Activated naive CD4-positive, alpha-beta T cell treated with anti-CD3 and anti-CD28 coated beads for 36 hours (primary cell): ENCODE measurements at places on chromosomes 7 and 10.

- DNase-seq, result no peak
Observed at GRCh38 chr7:27214239-27214950, 14.5 kb upstream of the HOXA13 start.

GRCh38 chr10:13741438-13741837, 154.7 kb downstream of the PRPF18 start:
- DNase-seq, result no peak

GRCh38 chr10:109633846-109634245, 289.5 kb downstream of the XPNPEP1 start:
- no peak for DNase-seq

DNA sequence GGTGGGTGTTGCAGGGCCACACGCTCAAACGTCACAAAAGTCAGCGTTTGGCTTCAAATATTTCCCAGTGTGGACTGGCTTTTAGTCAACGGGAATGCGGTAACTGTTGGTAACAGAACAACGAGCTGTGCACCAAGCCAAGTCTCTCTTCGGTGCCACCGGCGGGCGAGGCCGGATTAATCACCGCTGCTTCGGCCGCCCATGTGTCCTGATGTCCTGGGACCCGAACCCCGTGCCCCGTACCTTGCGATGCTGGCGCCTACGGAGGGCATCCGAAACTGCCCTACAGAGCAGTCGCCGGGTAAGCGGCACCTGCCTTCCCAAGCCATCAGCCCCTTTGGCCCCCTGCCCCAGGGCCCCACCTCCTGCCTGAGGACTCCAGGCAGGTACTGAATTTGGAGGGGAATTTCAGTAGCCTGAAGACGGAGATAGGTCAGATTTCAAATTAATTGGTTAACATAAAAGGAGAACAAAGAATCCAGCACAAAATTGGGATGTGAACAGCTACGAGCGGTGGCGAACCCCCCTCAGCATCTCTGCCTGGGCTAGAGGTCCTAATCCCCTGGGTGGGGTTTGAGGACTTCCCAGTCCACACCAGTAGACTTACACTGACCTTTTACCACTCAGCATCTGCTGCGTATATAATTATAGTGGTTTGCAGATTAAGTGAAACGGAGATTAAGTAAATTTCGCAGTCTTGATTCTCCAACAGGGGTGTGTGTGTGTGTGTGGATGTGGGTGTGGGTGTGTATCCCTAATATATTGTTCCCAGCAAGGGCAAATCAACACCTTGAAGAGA, at the start of gene LRRC72:
Gene LRRC72 (plus strand): TSS at position 84 of the 799 bp plus-strand sequence. CDS start 128 bp downstream, at position 212.
- no peak for DNase-seq

DNA sequence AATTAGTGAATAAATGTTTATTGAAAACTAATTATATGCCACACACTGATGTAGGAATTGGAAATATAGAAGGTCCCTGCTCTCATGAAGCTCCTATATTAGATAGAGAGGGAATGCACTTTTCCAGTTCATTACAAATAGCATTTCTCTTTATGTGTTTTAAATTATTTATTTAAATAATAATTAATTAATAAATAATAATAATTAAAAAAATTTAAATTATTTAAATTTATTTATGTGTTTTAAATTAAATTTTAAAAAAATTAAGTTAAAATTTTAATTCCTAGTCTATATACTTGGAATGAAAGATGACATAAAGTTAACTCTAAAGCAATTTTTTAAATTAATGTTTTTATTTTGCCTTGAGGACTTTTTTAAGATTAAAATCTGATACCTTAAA, 121.7 kb upstream of the ZNF804B start:
- no peak for DNase-seq

DNA sequence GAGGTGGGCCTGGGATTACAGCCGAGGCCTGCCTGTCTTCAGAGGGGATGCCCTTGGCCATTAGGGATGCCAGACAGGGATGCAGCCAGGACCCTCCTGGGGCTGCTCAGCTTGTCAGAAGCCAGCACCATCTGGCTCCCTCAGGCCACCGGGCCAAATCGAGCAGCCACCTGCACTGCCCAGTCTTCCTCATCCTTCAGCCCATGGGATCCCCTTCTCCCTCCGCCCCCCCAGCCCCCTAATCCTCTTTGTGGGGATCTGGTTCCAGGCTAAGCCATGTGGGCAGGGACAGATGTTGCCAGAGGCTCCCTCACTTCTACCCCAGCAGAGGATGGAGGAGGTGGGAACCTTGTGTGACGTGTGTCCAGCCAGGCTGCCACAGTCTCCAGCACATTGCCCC, 137.4 kb upstream of the PPIF start:
- DNase-seq, result no peak

- peak; percentile 44 for DNase-seq
Observed at GRCh38 chr10:77756319-77757232, 119.0 kb upstream of the KCNMA1 start.

DNA sequence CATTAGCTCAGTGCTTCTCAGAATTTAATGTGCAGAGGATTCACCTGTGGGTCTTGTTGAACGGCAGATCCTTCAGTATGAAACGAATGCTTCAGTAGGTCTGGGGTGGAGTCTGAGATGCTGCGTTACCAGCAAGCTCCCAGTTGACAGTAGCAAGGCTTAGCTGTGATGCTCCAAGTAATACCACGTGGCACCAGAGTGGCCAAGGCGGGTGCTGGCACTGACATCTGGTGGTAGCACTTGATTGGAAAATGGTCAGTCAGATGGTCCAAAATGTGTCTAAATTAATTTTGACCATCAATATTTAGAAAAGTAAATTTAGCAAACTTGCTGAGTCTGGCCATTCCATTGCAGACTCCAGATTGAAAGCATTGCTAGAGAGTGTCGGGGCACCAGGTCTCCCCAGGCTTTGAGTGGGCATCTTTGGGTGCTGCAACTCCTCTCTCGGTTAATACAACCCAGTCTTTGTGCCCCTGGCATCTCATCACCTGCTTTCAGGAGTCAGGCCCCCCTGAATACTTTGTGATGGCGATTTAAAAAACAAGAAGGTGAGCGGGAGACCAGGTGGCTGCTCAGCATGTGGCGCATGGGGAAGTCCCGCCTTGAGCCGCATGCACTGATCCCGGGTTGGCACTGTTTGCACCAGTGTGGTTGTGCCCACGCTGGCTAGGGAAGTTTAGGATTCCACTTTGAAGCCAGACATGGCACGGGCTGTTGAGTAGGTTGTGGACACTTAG, 130.1 kb downstream of the NT5C2 start:
- no peak for DNase-seq

DNA sequence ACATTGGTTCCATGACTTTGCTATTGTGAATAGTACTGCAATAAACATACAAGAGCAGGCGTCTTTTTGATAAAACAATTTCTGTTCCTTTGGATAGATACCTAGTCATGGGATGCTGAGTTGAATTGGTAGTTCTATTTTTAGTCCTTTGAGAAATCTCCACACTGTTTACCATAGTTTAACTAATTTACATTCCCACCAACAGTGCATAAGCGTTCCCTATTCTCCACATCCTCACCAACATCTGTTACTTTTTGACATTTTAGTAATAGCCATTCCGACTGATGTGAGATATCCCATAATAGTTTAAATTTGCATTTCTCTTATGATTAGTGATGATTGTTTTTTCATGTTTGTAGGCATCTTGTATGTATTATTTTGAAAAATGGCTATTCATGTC, 707.0 kb downstream of the SORCS1 start:
- no peak for DNase-seq

DNA sequence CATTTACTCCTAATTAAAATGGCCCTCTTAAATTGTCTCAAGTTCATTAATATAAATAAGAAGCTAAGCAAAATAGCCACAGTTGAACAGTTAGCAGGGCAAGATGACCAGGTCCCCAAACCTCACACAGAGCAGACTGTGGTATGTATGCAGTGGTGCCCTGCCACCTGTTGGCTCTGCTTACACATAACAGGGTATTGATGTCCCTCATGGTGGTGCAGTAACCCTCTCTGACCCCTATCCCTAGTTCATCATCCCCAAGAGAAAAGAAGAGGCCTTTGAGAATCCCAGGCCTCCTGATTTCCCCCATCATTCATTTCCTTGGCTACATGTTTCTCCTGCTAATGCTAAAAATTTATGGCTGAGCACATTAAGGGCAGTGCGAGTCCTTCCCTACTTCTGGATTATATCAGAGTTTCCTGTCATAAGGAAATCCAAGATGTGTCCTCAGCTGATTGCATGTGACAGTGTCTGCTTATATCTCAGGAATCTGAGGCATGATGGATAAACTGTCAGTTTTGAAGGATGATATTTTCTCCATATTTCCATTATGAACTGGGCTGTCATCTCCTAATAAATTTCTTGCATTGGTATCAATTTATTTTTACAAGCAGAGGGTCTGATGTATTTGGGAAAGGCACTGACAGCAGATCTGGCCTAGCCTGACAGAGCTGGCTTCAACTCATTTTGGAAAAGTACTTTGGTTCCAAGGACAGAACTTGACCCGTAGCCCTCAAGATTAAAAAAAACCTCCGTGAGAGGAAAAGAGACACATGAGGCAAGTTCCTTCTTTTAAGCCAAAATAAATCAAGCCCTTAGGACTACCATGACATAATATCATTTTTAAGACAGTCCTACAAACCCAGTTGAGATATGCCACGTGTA, 880.6 kb downstream of the LRMDA start:
- DNase-seq, result peak; percentile 28

DNA sequence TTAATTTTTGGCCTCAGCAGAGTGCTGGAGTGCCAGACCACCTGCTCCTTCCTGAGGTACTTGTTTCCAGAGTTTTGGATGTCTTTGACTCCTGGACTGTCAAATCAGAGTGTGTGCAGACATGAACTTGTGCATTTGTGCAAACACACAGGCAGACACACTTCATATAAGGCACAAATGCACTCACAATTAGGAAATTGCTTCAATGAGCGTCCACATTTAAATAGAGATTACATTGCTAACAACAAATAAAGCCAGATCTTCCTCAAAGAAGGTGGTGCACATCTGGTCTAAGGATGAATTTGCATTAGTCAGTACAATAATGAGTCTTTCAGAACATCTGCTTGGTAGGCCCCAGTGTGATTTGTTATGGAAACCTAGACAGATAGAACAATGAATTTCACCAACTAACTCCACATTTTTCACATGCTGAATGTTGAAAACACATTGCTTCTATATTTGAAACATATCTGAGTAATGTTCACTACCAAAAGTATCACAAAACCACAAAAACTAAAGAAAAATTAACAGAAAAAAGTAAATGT, 266.7 kb upstream of the INHBA start:
- DNase-seq, result no peak

- DNase-seq, result no peak
Observed at GRCh38 chr10:43691485-43691884, 42.8 kb upstream of the ZNF32 start.

DNA sequence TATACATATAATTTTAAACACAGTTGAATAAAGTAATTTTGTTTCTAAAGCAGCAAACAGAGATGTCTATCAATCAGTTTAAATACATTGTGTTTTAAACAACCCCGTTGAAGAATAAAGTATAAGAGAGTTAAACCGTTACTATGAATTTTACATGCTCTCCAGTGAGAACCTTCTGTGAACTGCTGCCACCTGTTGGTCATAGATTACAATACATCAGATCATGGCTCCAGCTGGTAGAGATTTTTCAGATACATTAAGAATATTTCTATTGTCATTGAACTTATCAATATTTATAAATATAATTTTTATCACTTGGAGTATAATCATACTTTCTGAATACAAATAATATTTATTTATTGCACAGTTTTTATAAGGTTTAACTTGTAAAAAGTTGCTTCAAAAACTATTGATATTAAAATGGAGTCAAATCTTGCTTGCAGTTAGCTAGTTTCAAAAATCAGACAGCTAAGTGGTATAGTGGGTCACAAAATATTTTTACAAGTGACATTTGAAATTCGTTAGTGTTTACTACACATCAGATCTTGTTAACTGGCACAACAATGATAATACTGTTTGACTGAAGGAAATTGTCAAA, 561.2 kb upstream of the PHF14 start:
- peak; percentile 29 for DNase-seq

DNA sequence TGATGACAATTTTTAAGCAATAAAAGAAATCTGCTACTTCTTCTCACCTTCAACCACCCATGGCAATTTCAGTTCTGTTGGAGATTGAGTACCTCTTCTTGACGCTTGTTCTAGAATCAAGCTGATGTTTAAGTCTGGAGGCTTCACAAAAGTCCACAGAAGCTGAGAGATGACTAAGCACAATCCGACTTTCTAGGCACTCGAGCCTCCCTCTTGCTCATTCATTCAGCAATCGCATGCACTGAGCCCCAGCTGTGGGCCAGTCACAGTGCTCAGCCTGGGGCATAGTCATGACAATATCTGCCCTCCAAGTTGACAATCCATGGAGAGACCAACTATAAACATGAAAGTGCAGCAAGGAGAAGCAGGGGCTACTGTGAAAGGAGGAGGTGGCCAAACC, 103.2 kb downstream of the IPMK start:
- no peak for DNase-seq

DNA sequence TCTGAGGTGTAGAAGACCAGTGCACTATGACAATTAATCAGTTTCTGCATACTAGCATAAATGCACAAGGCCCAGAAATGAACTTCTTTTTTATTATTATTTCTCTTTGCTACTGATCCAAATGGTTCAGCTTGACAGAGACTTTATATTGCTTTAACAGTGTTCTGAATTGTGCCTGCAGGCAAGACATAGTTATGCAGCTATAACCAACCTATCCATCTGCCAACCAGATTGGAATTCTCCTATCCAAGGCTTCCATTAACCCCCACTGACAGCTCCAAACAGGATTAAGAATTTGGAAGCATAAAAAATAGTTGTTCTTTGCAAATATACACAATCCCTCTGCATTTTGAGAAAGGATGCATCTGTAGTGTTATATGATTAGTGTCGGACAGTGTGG, 98.2 kb downstream of the BTRC start:
- no peak for DNase-seq

GRCh38 chr10:133458710-133459453, 5.1 kb downstream of the SCART1 start:
- DNase-seq, result no peak

DNA sequence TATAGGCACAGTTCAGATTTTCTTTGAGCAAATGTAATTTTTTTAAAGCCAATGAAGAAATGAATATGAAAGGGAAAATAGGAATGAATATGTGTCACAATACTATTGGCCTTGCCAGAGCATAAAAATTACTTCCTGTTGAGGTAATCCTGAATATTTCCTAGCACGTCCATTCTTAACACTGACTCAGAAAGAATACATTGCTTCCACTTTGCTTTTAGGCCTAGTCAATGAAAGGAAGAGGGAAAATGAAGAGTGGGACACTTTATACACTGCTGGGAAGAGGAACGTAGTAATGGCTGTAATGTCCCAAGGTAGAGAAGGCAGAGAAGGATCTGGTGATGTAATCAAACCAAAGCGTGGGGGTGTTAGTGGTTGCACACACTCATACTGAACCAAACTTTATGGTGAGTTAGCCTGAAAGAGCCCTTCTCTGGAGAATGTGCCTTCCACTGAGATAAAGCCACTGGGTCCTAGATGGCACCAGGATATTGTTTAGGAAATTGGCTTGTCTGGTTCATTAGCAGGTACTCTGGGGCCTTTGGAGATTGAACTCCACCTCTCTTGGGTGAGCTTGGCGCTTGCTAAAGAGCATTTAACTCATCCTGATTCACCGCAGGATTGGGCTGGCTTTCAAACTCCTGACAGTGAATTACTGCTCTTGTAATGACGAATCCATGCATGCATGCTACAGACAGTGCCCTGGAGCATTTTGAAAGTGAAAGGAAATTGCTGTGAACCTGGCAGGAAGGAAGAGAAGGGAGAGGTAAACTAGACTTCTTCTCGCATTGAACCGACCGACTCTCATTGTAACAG, 254.9 kb downstream of the KIAA1217 start:
- DNase-seq, result peak; percentile 44

GRCh38 chr7:136133551-136133950, 156.4 kb upstream of the MTPN start:
- DNase-seq, result no peak

- no peak for DNase-seq
Observed at GRCh38 chr7:26554952-26555351, 263.3 kb downstream of the SNX10 start.

- DNase-seq, result no peak
Observed at GRCh38 chr7:50640779-50641178, 75.6 kb upstream of the DDC start.
